ENCODE measurements at places on chromosomes 4 and X. TPM values are rescaled to one million over a fixed set of nuclear protein-coding genes. Genes with fewer than 3 reads are reported as not detected.

SPANXC gene
- total RNA-seq: not detected

HTATSF1 gene
- 64.2 TPM for total RNA-seq

LRRC66 gene
- total RNA-seq: 0.16 TPM

NOX1 gene
- not detected for total RNA-seq

PLXNA3 gene
- 68.8 TPM for total RNA-seq

DMRTC1 gene
- 0.31 TPM for total RNA-seq

DNA sequence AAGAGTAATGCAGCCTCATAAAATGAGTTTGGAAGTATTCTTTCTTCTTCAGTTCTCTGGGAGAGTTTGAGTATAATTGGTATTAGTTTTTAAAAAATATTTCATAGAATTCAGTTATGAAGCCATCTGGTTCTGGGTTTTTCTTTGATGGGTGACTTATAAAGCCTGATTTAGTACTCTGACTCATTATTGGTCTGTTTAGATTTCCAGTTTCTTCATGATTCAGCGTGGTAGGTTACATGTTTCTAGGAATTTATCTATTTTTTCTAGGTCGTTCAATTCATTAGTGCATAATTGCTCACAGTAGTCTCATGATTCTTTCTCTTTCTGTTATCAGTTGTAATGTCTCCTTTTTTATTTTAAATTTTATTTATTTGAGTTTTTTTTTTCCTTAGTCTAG, 111.2 kb downstream of the CEP44 start:
- H3K27ac ChIP-seq: no peak overlapping the region
- no peaks in the 10 kb centered on the region for H3K4me1 ChIP-seq

DNA sequence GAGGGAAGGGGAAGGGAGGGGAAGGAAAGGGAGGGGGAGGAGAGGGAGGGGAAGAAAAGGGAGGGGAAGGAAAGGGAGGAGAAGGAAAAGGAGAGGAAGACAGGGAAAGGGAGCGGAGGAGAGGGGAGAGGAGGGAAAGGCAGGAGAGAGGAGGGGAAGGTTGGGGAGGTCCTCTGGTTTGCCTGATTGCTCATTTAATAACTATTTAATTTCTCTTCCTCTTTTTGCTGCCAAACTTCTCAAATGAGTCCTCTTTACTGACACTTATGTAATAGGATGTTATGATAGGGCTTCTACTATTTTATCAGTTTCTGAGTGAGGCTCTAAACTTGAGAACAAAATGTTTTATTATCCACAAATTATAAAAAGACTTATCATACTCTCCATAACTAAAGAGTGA, 35.4 kb upstream of the PPA2 start:
- DNase-seq: no peak
- H3K4me1 ChIP-seq: no peaks in the 10 kb centered on the region
- H3K27me3 ChIP-seq: no peaks in the 10 kb centered on the region
- no peaks in the 10 kb centered on the region for H3K36me3 ChIP-seq
- H3K27ac ChIP-seq: no peak overlapping the region

GRCh38 chrX:48992341-48992740, 9.7 kb downstream of the GRIPAP1 start:
- H3K27me3 ChIP-seq: no peaks in the 10 kb centered on the region
- H3K27ac ChIP-seq: no peak overlapping the region
- H3K36me3 ChIP-seq: peaks cover 27% of the 10 kb centered on the region
- no peak overlapping the region for H3K4me3 ChIP-seq
- no peak for DNase-seq
- no peaks in the 10 kb centered on the region for H3K4me1 ChIP-seq

DNA sequence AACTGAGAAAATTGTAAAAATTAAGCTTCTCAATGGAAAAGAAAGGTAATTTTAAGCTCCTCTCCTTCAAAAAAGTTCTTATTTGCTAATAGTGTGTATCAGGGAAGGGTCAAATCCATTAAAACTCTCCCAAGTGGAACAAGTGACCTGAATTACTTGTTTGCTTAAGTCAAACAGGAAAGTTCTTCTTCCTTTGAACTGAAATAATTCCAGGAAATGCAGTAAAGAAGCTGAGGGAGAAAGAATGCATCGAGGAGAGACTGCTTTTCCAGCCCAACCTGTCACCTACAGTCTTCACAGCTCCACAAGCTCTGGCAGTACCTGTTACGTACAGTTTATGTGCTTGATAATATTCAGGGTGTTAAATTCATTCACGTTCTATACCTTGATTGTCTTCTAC, 131.1 kb downstream of the KLHL8 start:
- H3K4me3 ChIP-seq: no peak overlapping the region
- H3K36me3 ChIP-seq: peaks cover 84% of the 10 kb centered on the region
- H3K4me1 ChIP-seq: no peaks in the 10 kb centered on the region
- DNase-seq: no peak

DNA sequence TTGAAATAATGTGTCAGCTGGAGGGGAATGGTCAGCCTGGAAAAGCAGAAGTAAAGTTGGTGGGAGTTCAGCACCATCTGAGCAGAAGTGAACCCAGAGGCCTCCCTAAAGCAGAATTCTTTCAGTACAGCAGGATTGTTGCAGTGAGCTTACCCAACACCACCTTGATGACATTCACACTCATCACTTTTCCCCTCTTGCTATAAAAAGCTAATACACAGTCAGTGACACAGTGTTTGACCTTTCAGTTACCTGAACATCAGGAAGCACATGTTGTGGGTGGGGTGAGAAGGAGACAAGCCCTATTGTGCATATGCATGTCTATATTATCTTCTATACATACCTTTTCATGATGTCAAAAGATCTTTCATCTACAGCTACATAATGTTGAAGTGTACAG, 624.7 kb upstream of the ZFP42 start:
- H3K27me3 ChIP-seq: no peaks in the 10 kb centered on the region
- H3K27ac ChIP-seq: no peak overlapping the region
- H3K4me1 ChIP-seq: no peaks in the 10 kb centered on the region
- H3K36me3 ChIP-seq: no peaks in the 10 kb centered on the region

DNA sequence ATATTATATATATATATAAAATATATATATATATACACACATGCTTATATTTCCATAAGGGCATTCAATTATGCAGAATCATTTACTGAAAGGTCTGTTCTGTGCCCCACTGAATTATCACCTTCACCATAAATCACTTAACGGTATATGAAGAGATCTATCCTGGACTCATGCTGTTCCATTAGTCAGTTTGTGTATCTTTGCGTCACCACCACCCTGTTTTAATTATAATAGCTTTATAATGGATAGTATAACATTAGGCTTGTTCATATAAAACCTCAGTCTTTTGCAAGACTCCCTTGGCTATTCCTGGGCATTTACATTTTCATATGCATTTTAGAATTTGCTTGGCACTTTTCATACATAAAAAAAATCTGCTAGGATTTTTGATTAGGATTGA, 19.1 kb downstream of the WDR17 start:
- H3K4me3 ChIP-seq: no peak overlapping the region
- H3K27me3 ChIP-seq: no peaks in the 10 kb centered on the region
- no peaks in the 10 kb centered on the region for H3K4me1 ChIP-seq
- no peak overlapping the region for H3K27ac ChIP-seq

DNA sequence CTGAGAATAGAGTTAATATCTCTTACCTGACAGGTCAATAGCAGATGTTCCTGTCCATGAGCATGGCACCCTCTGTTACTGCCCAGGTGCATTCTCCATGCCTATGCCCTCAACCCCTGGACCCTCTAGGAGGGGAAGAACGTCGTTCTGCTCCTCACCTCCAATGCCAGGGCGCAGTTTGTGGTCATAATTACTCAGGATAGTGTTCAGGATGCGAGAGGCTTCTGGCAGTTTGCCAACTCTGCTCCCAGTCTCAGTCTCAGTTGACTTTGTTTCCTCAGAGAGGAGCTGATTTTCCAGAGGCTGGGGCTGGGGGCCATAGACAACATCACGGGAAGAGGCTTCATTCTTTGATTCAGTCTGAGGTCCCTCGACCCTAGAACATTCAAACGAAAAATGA, 4.4 kb downstream of the GABRE start:
- no peak overlapping the region for H3K4me3 ChIP-seq
- peaks cover 14% of the 10 kb centered on the region for H3K27me3 ChIP-seq
- no peaks in the 10 kb centered on the region for H3K36me3 ChIP-seq
- DNase-seq: no peak
- no peak overlapping the region for H3K27ac ChIP-seq

- H3K4me3 ChIP-seq: no peak overlapping the region
- no peak for DNase-seq
- H3K27me3 ChIP-seq: no peaks in the 10 kb centered on the region
Measured at GRCh38 chrX:75365243-75365975, 91.5 kb downstream of the UPRT start.

Measured in endodermal cell (in vitro differentiated cells).